Right forelimb (tissue), 1 donor: ENCODE measurements at places on chromosomes 13 and 19.
A peak's percentile ranks its signal among the peaks of the same experiment; 100 is the strongest.

DNA sequence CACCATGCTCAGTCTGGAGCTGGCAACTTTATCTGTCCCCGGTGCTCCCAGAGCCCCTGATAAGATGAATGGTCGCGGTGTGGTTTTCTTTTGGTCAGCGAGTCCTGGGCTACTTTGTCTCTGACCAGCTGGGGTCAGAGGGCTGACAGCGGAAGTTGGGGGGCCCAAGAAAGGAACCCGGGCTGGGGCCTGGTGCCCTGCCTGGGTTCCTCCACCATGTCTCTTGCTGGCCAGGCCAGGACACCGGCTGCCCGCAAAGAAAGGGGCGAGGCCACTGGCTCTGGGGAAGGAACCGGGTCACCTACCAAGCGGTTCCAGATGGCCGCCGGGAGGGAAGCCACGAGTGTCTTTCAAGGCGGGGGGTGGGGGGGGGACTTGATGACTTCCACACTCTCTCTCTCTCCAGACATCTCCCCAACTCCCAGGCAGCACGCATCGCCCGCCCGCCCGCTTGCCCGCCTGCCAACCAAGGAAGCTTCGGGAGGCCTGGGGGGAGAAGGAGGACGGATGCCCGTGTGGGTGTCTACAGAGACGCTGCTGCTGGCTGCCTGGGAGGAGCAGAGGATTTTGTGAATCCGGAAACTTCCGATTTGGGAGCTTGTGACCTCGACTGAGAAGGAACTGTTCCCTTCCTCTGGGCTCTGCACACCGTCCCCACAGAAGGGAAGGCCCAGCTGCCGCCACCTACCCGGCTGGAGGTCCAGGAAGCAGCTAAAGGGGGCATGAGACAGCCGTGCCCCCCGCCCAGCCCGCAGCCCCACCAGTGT lies 1.1 kb downstream of the PIP5K1C start:
- DNase-seq, result peak; percentile 68

DNA sequence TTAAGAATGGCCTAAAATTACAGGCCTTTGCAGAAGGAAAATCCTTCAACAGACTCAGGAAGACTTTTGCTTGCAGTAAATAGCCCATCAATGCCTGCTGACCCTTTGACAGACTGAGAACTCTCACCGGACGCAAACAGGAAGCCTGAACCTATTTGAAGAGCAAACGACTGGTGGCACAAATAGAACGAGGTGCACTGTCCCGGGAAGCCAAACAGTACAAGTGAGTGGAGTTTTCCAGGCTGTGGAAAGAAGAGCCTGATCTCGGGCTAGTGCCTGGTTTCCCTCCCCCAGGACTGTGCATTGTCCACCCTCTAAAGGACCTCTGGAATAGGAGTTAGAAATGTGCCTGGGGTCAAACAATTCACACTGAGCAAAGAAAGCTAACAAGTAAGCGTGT lies 165.5 kb downstream of the FGF14 start:
- no peak for DNase-seq

GRCh38 chr19:47112166-47112996 lies 1.2 kb downstream of the ZC3H4 start:
- DNase-seq, result peak; percentile 91

DNA sequence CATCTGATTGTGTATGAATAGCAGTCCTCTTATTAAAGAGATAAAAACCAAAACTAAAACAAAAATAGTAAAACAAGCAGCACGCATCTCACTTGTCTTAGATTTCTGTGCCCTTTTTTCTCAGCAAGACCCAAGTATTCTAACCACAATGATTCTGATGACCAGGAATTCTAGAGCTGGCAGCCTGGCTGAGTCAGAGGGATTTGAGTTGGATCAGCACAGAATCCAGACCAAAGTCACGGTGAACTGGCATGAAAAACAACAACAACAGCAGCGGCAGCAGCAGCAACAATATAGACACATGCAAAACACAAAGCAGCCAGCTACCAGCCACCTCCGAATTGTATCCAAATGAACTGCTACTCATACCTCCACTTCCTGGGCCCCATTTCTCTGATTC lies 360.5 kb downstream of the KCNRG start:
- no peak for DNase-seq
